ENCODE measurements at places on chromosomes 13 and 19.

- DNase-seq = no peak
Observed at GRCh38 chr19:6568010-6568526, 22.9 kb downstream of the CD70 start.

DNA sequence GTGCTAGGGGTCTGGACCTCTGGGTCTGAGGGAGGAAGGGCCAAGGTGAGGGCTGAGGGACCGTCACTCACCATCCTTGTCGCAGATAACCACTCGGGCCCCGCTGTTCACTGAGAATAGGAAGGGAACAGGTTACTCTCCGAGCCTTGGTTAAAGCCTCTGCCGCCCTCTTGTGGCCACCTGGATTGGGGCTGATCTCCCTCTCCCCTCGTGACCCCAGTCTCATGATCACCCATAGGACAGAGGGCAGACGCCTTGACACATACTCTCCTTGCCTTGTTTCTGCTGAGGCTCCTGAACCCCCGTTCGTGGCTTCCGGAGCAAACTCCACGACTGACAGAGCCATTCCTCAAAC lies 580 bp downstream of the HSD17B14 start:
- peak; percentile 91 for DNase-seq

DNA sequence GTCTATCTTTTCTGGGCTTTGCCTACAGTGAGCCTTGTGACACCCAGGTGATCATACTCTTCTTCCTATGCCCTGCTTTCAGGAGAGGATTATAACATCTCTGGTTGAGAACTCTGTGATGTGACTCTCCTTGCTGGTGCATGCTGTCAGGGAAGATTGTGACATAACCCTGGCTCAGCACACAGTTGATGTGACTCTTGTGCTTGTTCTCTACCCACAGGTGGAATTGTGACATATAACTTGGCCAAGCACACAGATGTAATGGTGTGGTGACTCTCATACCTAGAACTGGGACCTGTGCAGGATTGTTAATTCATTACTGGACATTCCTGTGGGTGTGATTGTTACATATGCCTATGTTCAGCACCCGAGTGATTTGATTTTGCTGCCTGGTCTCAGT lies 21.7 kb upstream of the ZNF254 start:
- DNase-seq = no peak

GRCh38 chr13:62126400-62126799 lies 710.8 kb upstream of the PCDH20 start:
- no peak for DNase-seq

GRCh38 chr13:27461940-27462584 lies 11.7 kb upstream of the MTIF3 start:
- DNase-seq = no peak
